Forelimb muscle (tissue), 1 donor: ENCODE measurements at places on chromosomes 7 and 10.
A peak's percentile ranks its signal among the peaks of the same experiment; 100 is the strongest.

- DNase-seq, result no peak
Measured at GRCh38 chr7:10770176-10770575, 203.5 kb upstream of the PHF14 start.

DNA sequence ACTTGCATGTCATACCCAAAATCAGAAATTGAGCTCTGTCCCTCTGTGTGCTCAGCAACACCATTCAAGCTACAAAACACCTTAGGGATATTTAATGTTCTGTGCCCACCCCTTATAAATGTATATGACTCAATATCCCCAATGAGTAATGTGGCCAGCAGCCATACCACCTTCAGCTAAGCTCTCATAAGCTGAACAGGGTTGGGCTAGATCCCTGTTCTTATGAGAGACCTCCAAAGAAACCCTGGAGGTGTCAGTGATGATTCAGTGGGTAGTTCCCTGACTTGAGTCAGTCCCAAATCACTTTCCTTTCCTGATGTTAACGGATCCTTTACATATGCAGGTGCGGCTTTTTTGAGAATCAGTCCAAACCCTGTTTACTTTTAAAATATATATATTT, 253.8 kb downstream of the CREB5 start:
- DNase-seq, result no peak

DNA sequence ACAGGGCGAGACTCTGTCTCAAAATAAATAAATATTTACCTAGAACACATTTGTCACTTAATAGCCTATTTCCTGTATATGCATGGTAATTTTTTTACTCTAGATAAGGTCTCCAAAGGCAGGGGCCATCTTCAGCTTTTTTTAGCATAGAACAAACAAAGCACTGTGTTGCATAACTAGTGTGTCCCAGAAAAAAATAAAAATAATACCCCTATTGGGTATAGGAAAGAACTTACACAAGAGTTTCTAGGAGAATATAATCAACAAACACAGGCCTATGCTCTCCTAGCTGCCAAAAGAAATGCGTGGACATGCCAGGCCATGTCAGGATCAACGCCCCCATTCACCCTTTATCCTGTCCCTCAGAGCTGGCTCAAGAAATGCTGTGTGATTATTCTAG, 103.6 kb downstream of the PARD3 start:
- no peak for DNase-seq

- no peak for DNase-seq
Measured at GRCh38 chr7:1370738-1371137, 88.5 kb downstream of the MICALL2 start.

DNA sequence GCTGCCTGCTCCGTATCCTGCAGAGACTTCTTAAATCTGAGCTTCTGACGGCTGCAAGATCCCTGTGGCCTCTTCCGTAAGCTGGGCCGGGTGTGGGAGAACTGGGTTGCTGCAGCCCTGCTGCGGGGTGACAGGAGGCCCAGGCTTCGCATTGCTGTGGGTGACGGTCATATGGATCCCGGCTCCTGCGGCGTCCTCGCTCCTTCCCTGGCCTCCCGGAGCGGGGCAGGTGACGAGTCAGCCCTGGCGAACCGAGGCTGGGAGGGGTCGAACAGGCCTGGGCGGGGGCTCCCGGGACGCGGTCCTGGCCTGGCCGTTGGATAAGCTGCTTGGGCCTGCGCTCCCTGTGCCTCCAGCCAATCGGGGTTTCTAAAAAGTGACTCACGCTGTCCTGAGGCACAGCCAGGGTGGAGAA, 7.8 kb upstream of the UBE2D1 start:
- peak; percentile 25 for DNase-seq
